ENCODE measurements at places on chromosomes 6 and 20.
A peak's percentile ranks its signal among the peaks of the same experiment; 100 is the strongest.

DNA sequence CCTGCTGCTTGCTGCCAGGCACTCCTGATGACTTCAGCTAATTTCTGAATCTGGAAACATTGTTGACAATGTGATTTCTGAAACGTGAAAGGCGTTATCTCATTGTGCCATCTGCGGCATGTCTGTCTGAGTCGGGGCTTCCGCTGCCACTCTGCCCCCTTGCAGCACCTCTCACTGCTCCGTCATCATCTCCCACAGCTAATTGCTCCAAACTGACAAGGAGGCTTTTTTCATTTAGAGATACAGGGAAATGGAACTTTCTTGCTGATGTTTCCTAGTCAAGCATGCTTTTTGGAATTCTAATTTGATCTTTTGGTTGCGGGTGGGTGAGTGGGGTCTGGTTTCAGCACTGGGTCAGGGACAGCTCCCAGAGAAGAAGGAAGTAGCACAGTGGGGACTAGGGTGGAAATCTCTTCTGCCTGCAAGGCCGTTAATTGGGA is 233.5 kb downstream of the DHX35 start:
- no peak for DNase-seq

GRCh38 chr20:3777716-3778629 is 3.3 kb downstream of the SPEF1 start:
- DNase-seq: no peak

DNA sequence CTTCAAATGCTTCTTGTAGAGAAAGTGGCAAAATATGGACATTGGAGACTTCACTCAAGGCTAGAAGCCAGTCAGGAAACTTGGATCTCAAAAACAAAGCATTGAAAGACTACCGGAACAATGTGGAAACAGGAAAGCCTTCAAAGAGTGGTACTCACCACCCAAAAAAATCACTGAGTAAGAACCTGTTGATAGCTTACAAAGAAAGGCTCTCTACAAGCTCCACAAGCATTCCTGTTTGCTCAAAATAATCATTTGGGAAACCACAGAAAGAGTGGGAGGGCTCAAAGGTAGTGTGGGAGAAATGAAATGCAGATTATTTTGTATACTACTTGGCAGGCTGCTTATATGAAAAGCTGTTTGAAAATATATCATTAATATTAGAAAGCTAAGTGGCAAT is 9.5 kb upstream of the DST start:
- DNase-seq: no peak

- no peak for DNase-seq
These were observed 71.0 kb downstream of the EDN3 start for GRCh38 chr20:59371431-59371830.

DNA sequence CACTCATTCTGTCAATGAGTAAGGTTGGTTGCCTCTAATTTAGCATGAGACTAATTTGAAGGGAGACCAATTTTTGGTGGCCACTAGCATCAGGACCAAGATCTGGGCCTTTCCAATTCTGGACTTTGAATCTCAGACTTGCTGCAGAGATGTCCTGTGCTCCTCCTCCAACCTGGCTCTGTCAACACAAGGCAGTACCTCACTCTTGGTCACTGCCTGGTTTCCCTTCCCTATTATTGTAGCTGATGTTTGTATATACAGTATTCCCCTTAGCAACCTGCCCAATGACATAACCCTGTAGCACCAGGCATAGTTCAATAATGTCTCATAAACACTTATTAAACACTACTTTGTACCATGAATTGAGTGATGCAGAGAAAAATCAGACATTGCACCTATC is 50.4 kb downstream of the UNC5CL start:
- DNase-seq: no peak

DNA sequence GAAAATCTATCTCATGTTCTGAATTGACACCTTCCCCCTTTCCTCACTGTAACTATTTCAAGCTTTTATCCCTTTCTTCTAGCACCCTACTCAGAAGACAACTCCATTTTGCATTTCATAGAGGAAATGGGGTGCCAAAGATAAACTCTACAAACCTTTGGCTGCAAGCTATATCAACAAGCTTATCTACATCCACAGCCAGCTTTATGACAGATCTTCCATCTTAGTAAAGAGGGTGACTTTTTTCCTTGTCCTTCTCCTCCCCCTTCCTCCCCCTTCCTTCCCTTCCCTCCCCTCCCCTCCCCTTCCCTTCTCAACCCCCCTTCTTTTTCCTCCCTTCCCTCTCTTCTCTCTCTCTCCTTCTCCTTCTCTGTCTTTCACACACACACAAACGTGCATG is 58.0 kb upstream of the OLIG3 start:
- DNase-seq: no peak

DNA sequence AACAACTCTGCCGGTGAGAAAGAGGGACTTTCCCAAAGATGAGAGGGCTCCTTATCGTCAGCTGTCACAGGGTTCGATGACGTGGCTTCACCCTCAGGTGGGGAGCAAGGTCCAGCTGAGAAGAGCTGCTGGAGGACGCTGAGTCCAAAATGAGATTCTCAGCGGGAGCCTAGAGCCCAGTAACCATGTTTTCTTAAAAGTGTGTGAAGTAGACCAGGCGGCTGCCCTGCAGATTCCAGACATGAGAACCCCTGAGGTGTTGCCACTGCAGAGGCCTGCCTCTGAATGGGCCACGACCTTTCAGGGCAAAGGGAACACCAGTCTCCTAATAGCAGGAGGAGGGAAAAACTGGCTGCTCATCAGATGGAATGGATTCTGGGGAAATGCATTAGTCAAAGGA is 375.1 kb downstream of the BTBD9 start:
- DNase-seq: no peak

DNA sequence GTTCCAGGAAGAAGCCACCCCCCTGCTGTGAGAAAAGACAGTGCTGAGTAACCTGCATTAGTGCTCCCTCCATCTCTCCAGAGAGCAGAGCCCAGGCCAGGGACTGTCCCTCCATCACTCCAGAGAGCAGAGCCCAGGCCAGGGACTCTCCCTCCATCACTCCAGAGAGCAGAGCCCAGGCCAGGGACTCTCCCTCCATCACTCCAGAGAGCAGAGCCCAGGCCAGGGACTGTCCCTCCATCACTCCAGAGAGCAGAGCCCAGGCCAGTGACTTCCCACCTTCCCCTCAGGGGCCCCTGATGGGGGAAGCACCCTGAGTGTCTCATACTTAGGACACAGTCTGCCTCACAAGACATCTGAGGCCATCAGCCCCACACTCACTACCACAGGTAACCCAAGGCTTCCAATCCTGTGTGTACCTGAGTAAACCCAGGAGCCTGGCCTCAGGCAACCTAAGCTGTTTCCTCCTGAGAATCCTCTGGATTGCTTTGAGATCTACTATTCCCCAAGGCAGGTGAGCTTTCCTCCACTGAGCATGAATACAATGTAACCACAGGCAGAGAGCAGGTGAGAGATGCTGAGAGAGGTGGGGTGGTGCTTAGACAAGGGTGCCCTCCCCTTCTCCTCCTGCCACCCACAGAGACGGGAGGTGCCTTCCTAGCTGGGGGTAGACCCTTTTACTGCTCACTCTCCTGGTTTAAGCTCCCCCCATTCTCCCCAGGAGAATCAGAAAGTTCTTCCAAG is 4.9 kb downstream of the TBXT start:
- DNase-seq: no peak

DNA sequence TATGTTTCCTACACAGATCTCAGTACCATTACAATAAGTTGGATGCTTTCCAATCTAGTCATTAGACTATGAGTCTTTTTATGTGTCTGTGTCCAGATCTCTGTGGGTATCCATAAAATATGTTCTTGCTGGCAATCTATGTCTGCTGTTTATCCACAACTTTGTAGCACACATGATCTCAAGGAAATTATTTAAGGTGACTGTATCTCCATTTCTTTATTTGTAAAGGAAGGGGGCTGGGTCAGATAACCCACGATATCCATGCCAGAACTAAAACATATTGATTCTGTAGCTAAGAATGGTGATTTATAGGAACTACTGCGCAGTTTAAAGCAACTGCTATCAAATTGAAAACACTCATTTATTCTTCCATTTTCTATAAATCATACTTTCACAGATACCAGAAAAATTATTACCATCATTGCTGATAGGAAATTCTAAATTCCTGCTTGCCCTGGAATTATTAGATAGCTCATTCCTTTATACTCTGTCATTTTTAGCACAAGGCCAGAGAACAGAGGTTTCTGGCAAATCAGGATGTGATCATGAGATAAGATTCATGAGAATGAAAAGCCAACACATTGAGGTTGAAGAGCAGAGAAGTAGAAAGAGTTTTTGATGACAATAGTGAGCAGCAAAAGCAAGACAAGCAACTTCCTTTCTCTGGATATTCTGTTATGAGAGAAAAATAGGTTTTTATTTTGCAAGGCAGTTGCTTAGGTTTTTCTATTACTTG is 851.4 kb upstream of the CITED2 start:
- no peak for DNase-seq

DNA sequence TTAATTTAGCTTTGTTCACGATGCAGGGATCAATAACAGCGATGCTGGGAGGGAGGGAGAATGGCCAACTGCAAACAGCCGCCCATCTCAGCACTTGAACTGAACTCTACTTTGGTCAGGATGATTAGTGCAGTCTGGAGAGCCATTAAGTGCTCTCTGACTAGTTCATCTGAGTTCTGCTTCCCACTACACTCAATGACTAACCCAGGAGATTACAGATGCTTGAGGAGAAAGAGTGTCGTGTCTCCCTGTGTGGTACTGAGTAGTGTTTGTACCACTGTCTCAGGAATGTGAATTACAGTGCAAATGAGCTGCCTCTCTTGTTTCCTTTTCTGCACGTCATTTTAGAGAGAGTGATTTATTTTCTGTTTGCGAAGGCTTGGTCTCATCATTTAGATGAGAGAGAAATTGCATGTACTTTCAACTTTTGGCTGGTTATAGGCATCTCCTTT is 23.5 kb downstream of the CARMIL1 start:
- no peak for DNase-seq

DNA sequence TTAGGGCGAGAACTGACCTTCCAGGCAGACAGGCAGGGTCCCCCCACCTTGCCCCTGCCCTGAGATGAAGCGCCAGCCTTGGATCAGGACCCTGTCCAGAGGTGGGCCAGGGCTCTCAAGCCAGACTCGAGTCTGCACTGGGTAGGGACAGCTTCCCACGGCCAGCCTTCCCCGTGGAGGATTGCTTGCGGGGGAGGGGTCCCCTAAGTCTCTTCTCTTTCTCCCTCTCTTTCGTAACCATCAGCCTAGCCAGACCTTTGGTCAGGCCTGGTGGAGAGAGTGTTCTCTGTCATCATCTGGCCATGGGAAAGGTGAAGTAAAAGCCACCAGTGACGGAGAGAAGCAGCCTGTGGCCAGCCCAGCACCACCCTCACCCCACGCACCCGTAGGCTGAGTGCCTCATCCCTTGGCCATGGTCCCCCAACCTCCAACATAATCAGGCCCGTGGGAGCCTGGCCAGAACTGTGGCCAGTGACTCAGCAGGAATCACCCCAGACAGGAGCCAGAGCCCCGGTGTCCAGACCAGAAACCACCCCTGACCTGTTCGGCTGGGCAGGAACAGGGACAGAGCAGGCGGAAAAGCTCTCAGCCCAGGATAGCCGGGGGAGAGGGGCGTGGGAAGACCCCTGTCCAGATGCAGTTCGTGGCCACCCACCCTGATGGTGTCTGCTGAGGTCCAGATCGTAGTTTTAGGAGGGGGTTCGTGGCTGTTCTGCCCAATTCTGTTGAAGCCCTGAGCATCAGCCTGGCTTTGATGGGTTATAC is 47.1 kb downstream of the SNAI1 start:
- DNase-seq: no peak

GRCh38 chr6:45555981-45556771 is 178.4 kb upstream of the SUPT3H start:
- no peak for DNase-seq

DNA sequence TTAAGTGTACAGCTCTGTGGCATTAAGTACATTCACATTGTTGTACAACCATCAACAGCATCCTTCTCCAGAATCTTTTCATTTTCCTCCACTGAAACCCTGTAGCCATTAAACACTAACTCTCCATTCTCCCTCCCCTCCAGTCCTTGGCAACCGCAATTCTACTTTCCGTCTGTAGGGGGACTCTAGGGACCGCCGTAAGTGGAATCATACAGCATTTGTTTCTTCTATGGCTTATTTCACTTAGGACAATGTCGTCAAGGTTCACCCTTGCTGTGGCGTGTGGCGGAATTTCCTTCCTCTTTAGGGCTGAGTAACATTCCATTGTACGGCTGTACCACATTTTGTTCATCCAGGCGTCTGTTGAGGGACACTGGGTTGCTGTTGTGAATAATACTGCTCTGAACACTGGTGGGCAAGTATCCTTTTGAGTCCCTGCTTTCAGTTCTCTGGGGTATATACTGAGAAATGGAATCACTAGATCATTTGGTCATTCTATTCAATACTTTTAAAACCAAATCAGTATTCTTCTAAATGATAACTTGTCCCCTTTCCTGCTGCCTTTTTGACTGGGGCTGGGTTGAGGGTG is 50.7 kb downstream of the PPP1R3G start:
- DNase-seq: peak; percentile 22

GRCh38 chr6:6191476-6191875 is 129.0 kb downstream of the F13A1 start:
- DNase-seq: no peak

DNA sequence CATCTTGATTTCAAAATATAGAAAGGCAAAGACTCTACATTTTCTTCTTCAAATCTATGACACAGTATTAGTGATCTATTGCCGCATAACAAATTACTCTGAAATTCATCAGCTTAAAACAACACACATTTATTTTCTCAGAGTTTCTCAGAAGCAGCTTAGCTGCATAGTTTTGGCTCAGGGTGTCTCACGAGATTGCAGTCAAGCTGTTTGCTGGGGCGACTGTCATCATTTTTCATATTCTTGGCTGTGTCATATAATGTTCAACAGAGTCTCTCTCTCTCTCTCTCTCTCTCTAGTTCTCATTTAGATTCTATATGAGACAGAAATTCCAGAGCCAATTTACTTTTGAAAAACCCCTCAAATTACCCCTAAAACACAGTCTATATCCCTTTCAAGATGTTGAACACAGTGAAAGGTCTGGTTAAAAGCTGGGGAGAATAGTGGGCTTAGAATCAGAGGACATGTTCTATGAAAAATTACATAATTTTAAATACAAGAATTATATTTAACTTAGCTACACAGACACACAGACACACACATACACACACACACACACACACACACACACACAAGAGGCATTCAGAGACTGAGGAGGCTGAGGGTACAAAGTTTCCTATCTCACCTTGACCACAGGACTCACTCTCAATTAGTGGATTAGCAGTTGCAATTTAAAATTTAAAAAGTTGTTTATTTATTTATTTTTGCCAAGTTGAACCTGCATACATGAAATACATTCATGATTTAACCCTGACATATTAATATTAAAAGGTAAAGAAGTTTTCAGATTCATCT is 86.7 kb downstream of the MKKS start:
- no peak for DNase-seq

DNA sequence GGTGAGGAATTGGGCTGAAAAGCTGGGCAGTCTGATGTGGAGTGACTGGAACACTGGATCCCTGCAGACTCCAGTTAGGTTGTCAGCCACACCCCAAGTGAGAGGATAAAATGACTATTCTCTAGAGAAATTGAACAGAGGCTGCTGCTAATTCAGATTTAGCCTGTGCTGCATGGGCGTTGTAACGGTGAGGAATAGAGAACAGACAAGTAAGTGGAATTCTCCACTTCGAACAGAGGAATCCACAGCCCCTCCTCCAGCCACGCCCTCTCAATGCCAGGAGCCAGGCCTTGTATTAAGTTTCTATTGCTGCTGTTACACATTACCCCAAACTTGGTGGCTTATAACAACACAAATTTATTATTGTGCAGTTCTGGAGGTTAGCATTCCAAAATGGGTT is 109.3 kb downstream of the CFAP61 start:
- no peak for DNase-seq

- no peak for DNase-seq
These were observed 37.4 kb upstream of the GABRR1 start for GRCh38 chr6:89254569-89254968.

Measured in activated naive CD4-positive, alpha-beta T cell (primary cell).